GM04504 (cell line): ENCODE measurements at places on chromosomes 1 and 21.

DNA sequence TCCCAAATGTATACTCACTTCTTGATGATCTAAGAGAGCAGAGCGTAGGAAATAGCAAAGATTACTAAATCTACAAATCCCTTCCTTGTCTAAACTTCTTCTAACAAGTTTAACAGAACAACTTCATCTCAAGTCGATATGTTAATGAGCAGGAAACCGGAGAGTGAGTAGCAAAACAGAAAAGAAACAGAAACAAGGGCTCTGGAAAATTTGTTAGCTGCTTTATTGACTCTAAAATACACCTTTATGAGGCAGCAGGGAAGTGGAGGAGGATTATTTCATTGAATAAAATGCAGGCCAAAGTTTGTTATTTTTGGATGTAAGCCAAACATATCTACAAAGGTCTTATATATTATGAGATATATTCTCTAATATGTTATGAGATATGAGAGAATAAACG is 192.4 kb downstream of the LRRIQ3 start:
- DNase-seq: no peak

DNA sequence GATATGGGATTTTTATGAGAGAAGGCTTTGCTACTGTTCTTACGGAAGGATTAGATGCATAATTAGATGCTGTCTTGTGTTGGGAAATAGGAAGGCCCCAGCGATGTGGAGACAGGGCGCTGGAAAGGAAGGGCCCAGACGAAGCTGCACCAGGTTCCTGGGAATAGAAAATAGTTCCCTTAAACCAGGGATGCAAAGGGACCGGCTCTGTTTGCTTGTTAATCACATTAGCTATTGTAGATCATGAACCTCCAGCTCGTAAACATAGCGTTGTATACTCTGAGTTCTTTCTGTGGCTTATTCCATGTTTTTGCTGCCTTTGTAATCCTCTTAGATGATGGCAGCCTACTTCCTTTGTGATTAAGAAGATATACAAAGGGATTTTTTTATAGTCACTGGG is 79.8 kb upstream of the COX20 start:
- no peak for DNase-seq

DNA sequence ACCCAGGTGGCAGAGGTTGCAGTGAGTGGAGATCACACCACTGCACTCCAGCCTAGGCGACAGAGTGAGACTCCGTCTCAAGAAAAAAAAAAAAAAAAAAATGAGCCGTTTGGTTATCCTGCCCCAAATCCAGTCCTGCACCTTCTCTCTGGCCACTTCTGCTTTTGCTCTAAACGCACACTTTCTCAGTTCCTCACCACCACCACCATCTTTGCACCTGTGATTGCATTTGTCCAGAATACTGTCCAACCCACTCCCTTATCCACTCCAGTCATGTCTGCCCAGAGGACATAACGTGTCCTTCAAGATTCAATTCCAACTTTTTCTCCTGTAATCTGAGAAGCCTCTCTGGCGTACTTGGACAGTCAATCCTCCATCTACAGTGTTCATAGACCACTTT is 2.2 kb upstream of the NEK2 start:
- no peak for DNase-seq

GRCh38 chr1:183945428-183946319 is 91.9 kb downstream of the COLGALT2 start:
- DNase-seq: no peak

DNA sequence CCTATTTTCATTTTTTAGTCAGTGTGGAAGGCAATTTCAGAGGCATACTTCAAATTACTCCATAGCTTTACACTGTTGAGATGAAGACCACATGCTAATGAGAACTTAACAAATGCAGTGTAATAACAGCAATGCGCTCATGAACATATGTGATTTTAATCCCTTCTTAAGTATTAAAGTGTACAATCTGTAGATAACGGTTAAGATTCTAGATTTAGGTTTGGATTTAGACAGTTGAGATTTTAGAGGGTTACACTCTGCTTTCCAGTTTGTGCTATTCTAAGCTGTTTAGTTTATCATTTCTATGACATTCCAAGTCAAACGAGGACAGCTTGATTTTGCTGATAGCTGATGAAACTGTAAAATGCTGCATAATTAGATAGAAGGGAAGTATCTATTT is 257.8 kb upstream of the CHRM3 start:
- DNase-seq: no peak

DNA sequence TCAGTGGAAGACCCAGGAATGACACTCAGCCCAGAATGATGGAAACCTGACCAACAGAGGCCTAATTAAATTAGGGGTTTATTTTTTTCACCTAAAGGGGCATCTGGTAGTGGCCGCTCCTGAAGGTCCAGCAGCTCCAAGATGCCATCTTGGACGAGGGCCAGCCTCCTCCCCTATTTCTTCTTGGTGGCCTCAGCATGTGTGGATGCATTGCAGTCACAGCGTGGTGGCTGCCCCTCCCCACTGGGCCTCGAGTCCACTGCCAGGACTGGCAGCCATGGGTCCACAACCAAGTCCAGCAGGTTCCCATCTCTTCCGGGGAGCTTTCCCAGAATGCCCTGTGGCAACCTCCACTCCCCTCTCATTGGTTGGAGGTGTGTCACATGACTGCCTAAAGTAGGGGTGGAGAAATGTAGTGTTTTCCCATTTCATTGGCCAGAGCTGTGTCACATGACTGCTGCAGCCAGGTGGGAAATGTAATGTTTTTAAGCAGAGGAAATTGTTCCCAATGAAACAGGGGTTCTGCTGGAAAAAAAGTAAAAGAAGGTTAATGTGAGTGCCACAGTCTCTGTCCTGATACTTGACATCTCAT is 628.2 kb downstream of the PTPRU start:
- DNase-seq: no peak

DNA sequence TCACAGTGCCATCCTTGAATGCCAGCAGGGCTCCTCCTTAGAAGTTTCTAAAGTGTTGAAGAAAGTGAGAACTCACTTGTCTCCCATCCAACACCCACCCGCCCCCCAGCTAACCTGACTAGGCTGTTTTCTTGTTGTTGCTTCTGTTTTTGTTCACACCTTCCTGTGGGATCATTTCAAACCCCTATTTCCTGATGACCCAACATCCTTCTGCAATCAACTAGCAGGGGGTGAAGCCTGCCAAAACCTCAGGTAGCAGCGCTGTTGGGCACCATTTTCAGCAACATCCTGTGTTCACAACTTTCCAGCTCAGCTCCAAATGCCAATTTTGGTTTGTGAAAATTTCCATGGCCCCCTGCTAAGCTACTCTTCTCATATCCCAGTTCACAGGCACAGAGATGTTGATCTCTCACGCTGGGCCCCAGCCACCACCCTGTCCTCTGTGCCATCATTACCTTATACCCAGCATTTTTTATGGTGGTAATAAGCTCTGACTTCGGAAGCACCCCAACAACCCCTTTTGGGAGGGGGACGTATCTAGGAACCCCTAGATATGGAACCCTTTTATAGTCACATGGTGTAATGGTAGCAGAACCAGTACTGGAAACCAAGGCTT is 41.4 kb downstream of the CDC7 start:
- no peak for DNase-seq

DNA sequence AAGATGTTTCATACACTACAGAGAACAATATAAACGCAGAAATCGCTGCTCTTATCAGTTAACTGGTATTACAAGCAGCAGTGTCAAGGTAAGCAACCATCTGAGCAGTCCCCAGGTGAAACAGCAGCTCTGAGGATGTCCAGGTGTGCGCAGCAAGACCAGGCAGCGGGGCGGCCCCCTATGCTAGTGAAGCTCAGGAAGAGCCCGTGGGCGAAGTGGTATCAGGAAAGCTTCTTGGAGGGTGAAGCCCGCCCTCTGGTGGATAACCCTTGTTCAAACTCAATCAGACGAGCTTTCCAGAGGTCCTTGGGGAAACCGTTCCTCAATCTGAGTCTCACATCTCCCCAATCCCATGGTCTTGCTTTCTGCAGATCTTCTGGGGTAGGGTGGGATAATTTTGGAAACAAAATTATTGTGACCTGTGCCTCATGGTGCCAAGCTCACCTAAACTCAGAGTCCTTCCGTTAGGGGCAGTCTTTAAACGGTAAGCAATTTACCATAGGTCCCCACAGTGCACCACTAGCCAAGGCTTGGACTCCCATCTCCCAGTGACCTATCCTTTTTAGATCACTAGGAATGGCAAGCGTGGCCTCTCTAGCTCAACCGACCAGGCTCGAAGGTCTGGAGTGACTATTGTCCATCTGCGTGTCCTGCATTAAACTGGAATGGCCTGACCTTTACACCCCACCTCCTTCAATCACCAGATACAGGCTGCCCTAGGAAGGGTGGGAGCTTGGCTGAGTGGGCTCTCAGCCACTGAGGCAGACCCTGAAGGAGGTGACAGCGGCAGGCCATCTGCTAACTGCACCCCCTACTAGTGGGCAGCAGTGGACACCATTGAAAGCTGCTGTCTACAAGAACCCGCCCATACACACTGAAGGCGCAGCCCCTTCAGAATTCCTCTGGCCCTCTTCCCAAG is 13.6 kb upstream of the FAM110D start:
- peak; percentile 54 for DNase-seq

DNA sequence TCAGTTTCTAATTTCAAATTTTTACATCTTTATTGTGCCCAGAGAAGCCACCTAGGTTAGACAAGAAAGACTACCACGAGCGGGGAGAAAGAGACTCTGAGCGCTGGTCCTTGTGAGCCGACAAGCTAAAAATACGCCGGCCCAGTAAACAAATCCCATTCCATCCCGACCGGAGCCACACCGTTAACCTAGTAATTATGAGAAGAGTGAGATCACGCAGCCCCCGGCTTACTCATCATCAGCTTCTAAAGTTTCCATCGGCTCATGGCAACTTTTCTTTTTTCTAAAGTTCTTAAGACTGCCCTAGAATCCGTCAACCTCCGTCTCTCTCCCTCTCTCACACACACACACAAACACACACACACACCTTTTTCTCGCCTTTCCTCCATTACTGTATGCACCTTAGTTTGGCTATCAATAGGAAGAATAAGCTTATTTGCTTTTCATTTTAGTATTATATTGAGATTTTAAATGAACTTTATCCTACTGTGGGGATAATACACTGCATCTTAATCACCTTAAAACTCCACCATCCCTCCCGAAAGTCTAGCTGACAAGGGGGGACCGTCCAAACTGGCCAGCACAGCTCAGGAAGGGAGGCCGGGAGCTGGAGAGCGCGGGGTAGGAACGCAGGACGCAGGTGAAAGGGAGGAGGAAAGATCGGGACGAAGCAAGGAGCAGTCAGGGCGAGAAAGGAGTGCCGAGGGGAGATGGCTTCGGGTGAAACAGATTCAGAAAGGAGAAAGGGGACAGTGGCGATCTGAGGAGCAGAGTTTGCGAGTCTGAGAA is 728 bp downstream of the OTUD7B start:
- DNase-seq: peak; percentile 65

DNA sequence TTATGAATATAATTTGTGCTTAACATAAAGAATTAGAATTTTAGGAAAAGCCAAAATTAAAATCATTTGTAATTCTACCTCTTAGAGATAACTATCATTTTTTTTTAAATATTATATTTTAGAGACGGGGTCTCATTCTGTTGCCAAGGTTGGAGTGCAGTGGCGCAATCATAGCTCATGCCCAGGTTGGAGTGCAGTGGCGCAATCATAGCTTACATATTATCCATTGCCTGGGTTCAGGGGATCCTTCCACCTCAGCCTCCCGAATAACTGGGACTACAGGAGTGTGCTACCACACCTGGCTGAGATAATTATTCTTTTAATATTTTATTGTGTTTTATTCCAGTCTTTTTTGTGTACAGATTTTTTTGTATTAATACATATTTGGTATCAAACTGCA is 8.3 kb downstream of the RASAL2 start:
- no peak for DNase-seq

- no peak for DNase-seq
Observed at GRCh38 chr1:201849372-201850052, 20.6 kb downstream of the IPO9 start.

GRCh38 chr1:85313888-85314696 is 37.7 kb upstream of the BCL10 start:
- DNase-seq: peak; percentile 88

DNA sequence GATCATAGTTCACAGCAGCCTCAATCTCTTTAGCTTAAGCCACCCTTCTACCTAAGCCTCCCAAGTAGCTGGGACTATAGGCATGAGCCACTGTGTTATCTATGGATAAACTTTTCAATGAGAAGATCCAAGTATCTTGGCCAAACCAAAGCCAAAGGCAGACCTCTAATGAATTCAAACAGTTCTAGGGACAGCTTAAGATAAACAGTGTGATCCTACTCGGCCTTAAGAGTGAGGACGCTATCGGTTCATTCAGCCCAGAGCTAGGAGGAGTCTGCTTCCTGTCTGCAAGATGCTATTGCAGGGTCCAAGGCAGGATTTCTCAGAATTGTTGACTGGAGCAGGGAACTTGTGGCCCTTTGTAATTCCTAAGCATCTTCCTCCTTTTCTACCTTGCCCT is 368.7 kb downstream of the ST6GALNAC3 start:
- no peak for DNase-seq

DNA sequence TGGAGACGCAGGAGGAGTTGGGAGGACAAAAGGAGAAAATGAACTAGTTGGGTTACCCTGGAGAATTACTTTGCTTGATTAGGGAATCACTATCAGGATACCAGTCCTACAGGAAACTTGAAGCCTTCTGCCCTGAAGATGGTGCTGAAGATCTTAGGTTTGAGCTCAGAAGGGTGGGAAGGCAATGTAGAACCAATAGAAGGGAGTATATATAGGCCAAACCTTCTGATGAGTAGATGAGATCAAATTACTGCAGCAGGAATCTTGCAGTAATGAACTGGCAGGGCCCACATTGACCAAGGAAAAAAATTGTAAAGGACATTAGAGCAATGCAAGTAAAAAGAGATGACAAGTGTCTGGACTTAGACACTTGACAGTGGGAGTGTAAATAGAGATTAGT is 116.3 kb upstream of the CACYBP start:
- peak; percentile 25 for DNase-seq

DNA sequence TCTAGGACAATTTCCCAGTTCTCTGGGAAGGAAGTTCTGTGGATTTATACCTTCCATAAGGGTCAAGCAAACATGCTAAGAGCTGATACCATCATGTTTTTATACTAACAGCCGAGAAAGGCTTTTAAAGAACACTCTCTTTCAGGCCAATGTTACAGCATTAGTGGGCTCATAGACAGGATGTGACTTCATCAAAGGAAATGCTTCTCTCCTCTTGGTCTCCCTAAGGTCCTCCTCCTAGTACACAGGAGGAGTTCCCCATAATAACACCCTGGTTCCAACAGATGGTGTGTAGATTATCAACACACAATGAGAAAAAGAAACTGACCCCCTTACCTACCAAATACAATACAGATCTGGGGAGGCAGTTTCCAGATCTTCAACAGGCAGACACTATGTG is 26.7 kb upstream of the GLIS1 start:
- DNase-seq: no peak

DNA sequence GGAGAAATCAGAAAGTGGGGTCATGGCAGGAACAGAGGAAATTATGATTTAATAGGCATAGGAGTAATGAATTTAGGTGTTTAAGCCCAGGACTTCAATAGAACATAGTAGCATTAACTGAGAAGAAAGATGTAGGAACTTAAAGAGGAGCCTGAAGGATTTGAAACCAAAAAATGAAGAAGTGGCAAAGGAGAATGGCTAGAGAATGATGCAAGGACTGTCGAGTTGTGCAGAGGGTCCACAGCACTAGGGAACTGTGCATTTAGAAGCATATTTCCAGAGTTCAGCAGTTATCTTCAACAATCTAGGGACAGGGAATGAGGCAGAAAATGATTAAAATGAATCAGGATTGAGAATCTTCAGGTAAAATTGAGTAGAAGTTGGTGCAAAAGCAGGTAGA is 328.1 kb upstream of the LYPLAL1 start:
- DNase-seq: no peak
